ENCODE measurements at places on chromosomes 3 and 15.

DNA sequence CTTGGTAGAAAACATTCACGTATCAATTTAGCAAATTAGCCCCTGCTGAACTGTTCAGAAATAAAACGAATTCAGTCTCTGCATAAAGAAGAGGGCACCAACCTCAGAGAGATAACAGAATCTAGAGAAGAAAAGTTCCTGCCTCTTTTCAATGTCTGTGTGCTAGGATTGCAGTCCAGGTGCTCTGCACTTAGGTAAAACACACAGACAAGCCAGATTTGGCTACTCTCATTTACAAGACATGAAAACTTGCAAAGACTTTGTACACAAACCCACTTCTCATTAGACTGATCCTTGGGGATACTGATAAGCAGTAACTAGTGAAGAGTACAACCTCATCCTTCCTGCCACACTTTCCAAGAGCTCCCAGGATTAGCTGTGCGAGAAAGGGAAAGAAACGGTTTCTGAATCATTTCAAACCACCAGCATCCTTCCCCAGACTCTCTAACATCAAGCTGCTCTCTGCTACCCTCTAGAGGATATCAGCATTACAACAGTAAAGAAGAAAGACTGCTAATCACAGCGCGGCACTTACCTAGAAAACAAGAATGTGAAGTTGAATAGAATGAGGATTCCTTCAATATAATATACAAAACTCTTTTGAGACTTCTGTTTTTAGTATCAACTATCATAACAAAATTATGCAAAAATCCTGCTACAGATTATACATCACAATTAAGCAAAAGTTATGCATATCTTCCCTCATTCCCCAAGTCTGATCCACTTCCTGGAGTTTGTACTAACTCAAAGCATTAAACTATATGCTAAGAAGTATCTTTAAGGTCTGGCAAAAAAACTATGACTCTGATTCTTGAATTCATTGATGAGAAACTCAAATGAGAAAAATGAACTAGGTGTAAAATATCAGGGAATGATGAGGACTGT is 306.4 kb downstream of the MAGI1 start:
- peak; percentile 70 for DNase-seq

DNA sequence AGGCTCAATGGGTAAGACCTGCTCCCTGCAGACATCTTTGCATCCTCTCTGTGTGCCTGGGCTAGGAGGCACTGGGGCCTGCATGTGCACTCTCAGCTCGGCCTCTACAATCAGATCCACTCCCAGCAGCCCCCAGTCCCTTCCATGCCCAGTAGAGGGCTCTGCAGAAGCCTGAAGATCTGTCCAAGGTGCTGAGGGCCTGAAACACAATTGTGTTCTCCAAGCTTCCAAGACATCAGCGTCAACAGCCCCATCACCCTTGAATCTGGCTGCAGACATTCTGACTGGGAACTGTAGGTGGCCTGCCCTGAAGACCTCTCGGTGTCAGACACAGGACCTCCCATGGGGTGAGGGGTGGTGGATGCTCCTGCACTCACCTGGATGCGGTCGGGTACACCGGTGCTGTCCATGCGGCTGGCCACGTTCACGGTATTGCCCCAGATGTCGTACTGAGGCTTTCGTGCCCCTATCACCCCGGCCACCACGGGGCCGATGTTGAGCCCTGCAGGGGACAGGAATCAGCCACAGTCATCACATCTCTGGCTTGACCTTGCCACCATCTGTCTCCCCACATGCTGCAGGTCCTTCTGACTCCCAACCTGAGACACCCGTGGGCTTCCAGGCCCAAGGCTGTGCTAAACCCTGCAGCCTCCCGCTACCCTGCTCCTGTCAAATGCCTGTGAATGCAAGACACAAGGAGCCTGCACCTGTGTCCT is 84.7 kb downstream of the SEC22A start:
- DNase-seq, result peak; percentile 72

GRCh38 chr3:112785321-112786001 is 61.2 kb downstream of the CD200R1L start:
- DNase-seq, result no peak

GRCh38 chr15:69298697-69299441 is at the start of gene PAQR5:
Gene PAQR5 (plus strand): TSS chr15:69298912. CDS start chr15:69360081, 61,169 bp downstream.
- no peak for DNase-seq

DNA sequence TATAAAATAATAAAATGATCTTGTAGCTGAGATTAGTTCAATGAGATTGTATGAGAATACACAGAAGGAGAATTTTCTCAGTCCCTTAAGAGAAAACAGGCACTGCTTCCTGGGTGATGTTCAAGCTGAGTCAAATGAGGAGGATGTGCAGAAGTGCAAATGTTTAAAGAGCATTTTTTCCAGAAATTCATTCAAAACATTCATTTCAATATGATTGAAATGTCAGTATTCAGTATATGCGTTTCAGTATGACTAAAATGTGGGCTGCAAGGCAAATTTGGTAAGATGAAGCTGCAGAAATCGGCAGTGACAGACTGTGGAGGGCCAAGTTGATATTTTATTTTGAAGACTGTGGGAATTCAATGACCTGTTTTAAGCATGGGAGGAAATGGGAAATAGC is 19.3 kb upstream of the PYDC2 start:
- no peak for DNase-seq

GRCh38 chr3:197186887-197187588 is 111.4 kb downstream of the DLG1 start:
- DNase-seq, result peak; percentile 38

DNA sequence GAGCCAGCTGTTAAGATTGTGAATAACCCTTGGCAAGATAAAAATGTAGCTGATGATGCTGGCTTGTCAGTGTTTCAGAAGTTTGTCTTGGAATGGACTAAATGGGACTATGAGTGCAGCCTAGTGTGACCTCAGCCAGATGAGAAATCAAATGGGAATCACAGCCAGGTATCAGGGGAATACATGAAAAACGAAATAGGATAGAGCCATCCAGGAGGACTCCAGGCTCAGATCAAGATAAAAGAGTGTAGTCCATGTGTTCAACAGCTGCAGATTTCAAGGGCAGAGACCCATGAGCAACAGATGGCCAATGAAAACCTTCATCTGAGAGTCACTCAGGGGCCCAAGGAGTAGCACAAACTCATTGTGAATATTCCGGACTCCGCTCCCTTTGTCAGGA is 1080.9 kb upstream of the CADM2 start:
- no peak for DNase-seq
